MG63 (cell line): ENCODE measurements at places on chromosomes 6 and 20. TPM values are rescaled to one million over a fixed set of nuclear protein-coding genes. Genes with fewer than 3 reads are reported as not detected.

DNA sequence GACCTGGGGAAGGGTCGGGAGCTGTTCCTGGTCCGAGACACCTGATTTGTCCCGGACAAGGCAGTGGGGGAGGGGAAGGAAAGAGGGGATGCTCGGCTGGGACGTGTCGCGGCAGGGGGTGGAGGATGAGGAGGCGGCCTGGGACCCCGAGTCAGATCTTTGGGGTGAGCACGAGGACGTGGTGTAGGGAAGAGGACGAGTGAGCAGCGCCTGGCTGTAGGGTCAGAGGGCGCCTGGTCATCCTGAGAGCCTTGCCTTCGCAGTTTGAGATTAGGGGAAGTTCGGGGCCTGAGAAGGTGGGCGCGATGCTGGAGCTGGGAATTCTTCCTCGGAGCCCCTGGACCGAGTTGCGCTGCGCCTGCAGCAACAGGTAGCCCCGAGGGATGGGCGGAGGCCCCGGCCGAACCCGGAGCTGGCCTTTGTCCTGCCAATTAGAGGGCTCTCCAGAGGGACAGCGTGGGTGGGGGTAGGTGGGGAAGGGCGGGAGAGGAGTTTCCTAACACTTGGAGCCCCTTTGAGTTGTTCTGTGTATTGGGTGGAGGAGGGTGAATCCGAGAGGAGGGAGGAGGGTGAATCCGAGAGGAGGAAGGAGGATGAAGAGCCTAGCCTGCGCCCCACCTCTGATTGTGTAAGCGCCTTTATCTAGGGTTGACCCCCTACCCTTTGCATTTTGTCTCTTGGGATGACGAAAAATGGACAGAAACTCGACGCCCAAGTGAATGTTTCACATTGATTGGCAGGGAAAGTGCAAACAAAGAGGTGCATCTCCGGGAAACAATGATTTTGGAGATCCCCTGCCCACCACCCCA lies 72.0 kb downstream of the SOX4 start:
- no peak for DNase-seq

GGT7 gene
- total RNA-seq, result 0.12 and 3.4 TPM in 2 replicates

DNA sequence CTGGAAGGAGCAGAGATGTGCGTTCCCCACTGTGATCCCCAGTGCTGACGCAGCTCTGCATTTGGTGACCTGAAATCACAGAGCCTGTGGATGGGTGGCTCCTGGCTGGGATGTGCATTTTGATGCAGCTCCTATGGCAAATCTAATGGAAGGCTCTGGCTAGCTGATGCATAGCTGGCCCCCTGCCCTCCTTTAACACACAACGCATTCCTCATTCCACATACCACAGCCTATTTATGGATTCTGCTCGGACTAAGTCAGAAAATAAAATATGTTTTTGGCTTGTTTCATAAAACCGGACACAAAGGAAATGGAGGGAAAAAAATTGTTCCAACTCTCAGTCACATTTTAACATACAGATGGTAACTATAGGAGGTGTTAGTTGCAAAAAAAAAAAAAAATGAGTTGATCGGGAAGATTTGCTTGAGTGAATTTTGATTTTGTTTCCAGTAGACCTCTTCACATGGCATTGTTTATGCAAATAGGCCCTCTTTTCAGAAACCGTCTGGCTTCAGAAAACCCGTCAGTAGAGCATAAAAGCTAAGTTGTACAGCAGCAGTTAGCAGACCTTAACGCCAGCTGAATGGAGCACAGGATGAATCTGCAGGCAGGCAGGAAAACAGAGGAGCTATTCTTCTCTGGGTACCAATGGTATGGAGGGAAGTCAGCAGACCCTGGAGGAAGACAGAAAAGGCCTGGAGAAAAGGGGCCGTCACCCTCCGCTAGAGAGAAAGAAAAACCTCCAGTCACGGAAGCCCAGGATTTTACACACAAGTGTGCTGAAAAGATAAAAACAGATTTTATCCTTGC lies 215.4 kb downstream of the HDGFL1 start:
- peak; percentile 50 for DNase-seq

GRCh38 chr6:45870531-45870930 lies 145.1 kb downstream of the CLIC5 start:
- no peak for DNase-seq
